ENCODE measurements at places on chromosomes 16 and 17. TPM values are rescaled to one million over a fixed set of nuclear protein-coding genes. Genes with fewer than 3 reads are reported as not detected.

SEC14L5 gene
- total RNA-seq: under 0.01 TPM

HSF4 gene
- 5.2 TPM for total RNA-seq

ZNF668 gene
- 14.1 TPM for total RNA-seq

EPN3 gene
- total RNA-seq: not detected

SLC5A11 gene
- not detected for total RNA-seq

KRTAP4-6 gene
- not detected for total RNA-seq

ZG16 gene
- total RNA-seq: not detected

Measured in uterine smooth muscle cell (primary cell).